ENCODE measurements at places on chromosomes 7 and 10. TPM values are rescaled to one million over a fixed set of nuclear protein-coding genes. Genes with fewer than 3 reads are reported as not detected.

The PDE1C gene
- 19.3 TPM for total RNA-seq

GRCh38 chr7:22587322-22587721 lies 87.3 kb upstream of the STEAP1B start:
- no peak for DNase-seq

DNA sequence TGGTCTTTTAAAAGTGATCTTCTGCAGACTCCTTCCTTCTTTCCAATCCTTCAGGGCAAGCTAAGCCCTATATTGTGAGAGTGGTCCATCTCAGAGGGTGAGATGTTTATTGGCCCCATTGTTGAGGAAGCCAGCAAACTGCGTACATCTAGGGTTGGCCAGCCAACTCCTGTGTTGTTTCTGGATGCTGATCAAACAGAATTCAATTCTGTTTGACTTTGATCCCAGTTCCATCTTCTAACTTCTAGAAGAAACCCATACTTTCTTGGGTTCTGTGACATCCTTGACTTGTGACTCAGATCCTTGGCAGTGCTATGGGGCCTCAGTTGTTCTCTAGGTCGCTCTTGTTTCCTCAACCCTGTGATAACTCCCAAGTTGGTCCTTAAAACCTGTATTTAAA lies 116.2 kb downstream of the LSMEM1 start:
- no peak for DNase-seq

GRCh38 chr7:80997841-80998240 lies 79.0 kb upstream of the SEMA3C start:
- no peak for DNase-seq

The CDC14C gene
- not detected for total RNA-seq

DNA sequence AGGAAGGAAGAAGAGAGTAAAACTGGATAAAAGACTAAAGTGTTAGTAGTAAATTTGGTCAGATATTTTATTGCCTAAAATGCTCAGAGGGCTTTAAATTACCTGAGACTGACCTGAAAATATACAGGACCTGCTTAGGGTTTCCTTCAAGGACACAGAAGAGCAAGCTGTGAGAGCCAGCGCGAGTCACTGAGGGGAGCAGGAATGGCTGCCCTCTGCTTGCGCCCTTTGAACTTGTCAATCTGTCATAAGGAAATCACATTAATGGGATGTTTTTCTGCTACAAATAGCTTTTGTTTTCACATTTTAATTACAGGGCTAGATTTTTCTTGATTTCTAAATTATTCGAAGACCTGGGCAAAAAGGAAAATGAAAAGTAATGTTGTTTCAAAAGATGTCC lies 26.9 kb downstream of the DNAJB9 start:
- no peak for DNase-seq

DNA sequence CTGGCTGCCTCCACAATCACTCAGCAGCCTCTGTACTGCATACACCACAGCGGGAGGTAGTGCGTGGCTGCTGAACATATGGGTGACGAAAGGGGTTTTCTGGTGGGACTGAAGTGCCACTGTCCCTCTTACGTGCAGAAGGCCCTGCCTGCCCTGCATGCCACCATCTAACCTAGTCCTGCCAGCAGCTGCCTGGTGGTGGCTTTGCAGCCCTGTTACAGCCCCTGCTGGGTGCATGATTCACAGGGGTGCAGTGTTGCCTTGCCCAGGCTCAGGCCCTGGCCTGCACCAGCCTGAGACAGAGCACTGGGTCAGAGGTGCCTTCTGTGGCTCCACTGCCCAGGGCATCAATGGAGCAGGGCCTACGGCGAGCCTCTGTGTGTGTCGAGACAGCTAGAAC lies 50.1 kb downstream of the SYPL1 start:
- no peak for DNase-seq
